Activated CD8-positive, alpha-beta memory T cell treated with anti-CD3 and anti-CD28 coated beads, Interleukin-2, amount 10 ng/mL, durations not matched to agents 7 days and 5 days (primary cell): ENCODE measurements at places on chromosomes 12 and 14. TPM values are rescaled to one million over a fixed set of nuclear protein-coding genes. Genes with fewer than 3 reads are reported as not detected.
A peak's percentile ranks its signal among the peaks of the same experiment; 100 is the strongest.

DNA sequence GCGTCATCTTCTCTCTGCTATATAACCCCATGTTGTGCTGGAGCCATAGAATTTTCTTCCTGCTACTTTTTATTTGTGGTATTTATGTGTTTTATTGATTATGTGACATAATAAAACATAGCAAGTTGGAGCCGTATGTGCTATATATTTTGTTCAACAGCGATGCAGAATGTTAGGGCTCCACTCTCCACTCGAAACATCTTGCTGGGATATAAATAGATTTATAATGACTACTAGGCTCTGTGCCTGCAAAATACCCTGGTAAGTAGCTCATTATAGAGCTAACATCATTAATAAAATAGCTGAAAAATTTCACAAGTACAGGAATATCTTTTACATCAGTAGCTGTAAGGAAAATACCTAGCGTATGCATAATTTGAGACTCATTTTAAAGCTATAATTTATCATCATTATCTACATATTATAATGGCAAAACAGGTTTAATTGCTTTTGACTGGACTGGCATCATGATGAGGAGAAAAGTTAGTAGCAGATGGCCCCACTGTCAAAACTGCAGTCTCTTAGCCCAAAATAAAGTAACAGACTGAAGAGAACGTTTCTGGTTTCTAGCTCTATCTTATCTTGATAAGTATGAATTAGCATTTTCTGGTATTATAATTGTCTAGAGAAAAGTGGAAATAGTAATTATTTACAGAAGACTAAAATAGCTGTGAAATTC, 263.0 kb downstream of the NEDD1 start:
- DNase-seq: no peak
- H3K27ac ChIP-seq: no peak overlapping the region
- peaks cover 3% of the 10 kb centered on the region for H3K27me3 ChIP-seq
- no peak overlapping the region for H3K4me3 ChIP-seq
- H3K4me1 ChIP-seq: no peaks in the 10 kb centered on the region

DNA sequence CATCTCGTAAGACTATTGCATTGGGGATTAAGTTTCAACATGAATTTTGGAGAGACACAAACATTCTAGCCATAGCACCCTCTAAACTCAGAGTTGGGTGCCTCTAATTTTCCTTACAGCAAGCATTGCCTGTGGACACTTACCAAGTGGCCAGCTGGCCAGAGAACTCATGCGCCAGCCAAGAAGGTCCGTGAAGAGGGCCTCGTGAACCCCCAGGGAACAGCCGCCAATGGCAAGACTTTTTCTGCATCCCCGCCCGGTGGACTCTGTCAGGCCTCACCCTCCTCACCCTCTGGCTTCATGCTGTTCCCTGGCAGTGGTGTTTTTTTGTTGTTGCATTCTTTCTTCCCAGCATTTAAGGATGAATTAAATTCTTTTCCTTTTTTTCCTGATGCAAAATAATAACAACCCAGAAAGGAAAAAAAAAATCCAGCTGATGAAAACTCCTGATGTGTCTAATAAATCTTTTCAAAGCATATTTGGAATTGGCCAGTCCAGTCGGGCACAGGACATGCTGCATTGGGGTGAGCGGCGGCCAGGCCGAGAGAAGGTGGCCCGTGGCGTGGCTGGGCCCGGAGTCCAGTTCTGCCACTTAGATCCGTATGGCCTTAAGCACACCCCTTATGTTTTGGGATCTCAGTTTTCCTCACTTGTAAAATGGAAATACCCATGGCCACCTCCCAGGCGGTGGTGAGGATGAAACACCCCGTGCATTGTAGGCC, 191.9 kb upstream of the DIO3 start:
- H3K27ac ChIP-seq: no peak overlapping the region
- H3K4me3 ChIP-seq: no peak overlapping the region
- no peaks in the 10 kb centered on the region for H3K36me3 ChIP-seq
- H3K4me1 ChIP-seq: no peaks in the 10 kb centered on the region
- H3K27me3 ChIP-seq: no peaks in the 10 kb centered on the region

Gene TMEM121
- total RNA-seq: 11.5 TPM

DNA sequence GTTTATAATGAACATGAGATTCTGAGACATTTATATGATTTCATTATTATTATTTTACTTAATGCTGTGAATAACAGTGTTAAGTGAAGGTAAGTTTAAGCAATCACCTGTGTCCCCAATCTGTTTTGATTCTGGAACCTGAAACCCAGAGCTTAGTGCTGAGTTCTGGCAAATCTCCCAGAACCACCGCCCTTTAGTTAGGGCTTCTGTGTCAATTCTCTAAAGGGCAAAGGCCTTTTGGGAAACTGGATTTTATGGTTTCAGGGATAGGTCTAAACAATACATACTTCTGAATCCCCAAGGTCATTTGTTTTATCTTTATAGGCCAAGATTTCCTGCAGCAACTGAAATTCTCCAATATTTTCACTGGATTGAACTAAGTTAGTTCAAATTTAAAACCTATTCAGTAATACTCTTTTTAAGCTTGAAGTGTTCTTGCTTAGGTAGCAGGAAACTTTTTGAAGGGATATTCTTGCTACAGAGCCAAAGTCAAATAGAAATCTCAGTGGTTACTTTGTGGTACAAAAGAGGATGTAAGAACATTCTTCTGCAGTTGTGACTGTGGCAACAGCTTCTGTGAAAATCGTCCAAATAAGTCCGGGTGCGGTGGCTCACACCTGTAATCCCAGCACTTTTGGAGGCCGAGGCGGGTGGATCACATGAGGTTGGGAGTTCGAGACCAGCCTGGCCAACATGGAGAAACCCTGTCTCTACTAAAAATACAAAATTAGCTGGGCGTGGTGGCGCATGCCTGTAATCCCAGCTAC, 10.0 kb upstream of the PKP2 start:
- H3K36me3 ChIP-seq: no peaks in the 10 kb centered on the region
- peak; percentile 48 for DNase-seq
- H3K27me3 ChIP-seq: peaks cover 16% of the 10 kb centered on the region
- H3K27ac ChIP-seq: no peak overlapping the region
- H3K4me3 ChIP-seq: no peak overlapping the region
- peaks cover 9% of the 10 kb centered on the region for H3K4me1 ChIP-seq

GRCh38 chr12:49201595-49202295, 12.9 kb upstream of the TUBA1A start:
- peaks cover 12% of the 10 kb centered on the region for H3K4me1 ChIP-seq
- DNase-seq: no peak
- H3K36me3 ChIP-seq: no peaks in the 10 kb centered on the region
- no peak overlapping the region for H3K4me3 ChIP-seq
- H3K27me3 ChIP-seq: peaks cover 22% of the 10 kb centered on the region

DNA sequence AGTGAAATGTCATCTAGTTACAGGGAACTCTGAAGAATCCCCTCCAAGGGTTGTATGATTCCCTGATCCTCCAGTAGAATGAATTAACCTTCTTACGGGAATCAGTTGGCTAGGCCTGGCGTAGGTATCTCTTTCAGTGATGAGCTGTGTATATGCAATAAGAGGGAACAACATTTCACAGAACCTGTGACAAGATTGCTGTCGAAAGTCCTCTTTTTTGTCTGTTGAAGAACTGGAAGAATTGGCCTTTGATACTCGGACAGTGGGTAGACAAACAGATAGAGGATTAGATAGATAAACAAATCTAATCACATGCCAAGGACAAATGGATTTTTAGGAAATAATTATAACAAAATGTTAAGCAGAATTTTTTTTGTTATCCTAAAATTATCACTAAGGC, 184.6 kb downstream of the MDGA2 start:
- no peaks in the 10 kb centered on the region for H3K27me3 ChIP-seq
- H3K36me3 ChIP-seq: no peaks in the 10 kb centered on the region
- no peak overlapping the region for H3K4me3 ChIP-seq
- no peaks in the 10 kb centered on the region for H3K4me1 ChIP-seq

Gene SERPINA6
- total RNA-seq: not detected

- H3K4me1 ChIP-seq: peaks cover 15% of the 10 kb centered on the region
- no peak overlapping the region for H3K27ac ChIP-seq
- DNase-seq: no peak
- H3K4me3 ChIP-seq: peak overlapping the region; percentile 77
- H3K36me3 ChIP-seq: no peaks in the 10 kb centered on the region
These were observed 1319.1 kb downstream of the TMEM121 start for GRCh38 chr14:106845286-106846087.

DNA sequence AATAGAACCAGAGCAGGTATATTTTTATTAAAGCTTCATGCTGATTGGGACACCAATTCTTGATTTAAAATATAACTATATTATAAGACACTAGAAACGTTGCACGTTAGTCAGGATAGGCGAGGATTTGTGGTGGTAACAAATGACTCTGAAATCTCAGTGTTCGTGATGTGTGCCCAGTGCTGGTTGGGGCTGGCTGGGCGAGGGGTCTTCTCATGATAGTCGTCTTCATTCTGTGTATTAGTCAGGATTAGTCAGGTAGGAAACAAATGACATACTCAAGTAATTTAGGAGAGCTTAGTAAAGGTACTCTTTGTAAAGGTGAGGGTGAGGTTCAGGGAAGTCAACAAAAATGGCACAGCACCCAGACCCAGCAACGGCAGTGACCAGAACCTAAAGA, 73.9 kb upstream of the HIF1A start:
- peaks cover 6% of the 10 kb centered on the region for H3K36me3 ChIP-seq
- H3K4me3 ChIP-seq: no peak overlapping the region
- H3K27ac ChIP-seq: no peak overlapping the region
- no peak for DNase-seq

DNA sequence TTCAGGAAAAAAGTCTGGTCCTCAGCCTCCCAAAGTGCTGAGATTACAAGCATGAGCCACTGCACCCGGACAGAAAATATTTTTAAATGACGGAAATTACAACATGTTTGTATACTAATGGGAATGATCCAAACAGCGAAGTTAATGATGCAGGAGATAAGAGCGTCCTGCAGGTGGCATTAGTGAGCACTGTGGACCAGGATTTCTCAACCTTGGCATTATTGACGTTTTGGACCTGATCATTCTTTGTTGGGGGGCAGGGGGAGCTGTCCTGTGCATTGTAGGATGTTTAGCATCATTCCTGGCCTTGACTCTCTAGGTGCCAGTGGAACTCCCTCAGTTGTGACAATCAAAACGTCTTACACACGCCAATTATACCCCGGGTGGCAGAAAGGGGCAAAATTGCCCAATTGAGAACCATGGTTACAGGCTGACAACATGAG, 34.1 kb downstream of the SCFD1 start:
- H3K36me3 ChIP-seq: peaks cover 17% of the 10 kb centered on the region
- H3K27ac ChIP-seq: no peak overlapping the region
- H3K4me3 ChIP-seq: no peak overlapping the region
- no peaks in the 10 kb centered on the region for H3K4me1 ChIP-seq

DNA sequence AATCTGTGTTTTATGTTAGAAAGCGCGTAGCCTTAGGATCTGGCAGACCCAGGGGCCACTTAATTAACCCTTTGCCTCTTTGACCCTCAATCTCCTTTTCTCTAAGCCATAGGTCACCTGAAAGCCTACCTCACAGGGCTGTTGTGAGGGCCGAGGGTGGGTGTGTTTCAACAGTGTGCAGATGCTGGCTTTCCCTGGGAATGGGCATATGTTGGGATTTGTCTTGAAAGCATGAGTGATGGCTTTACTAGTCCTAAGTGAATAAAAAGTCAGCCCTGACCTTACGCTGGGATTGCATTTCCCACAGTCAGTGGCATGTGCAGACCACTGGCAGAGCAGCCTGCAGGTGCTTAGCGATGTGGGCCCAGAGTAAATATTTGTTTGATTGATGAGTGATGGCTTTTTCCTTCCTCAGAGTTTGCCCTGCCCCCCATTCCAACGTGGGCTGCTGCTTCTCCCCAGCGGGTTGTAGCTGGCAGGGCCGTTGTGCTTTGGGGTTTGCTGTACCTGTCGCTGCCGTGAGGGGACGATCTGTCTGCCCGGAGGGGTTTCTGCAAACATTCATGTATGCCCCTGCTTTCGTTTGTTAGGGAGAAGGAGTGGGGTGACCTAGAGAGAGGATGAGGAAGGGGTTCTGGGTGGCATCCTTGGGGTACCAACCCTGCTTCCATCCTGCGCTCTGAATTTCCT, 31.5 kb downstream of the MEG3 start:
- DNase-seq: no peak
- H3K27me3 ChIP-seq: no peaks in the 10 kb centered on the region
- H3K4me1 ChIP-seq: no peaks in the 10 kb centered on the region
- no peak overlapping the region for H3K27ac ChIP-seq
- H3K4me3 ChIP-seq: no peak overlapping the region

Gene IPO4
- total RNA-seq: 54.9 TPM

Gene PRICKLE1
- 0.61 TPM for total RNA-seq

- DNase-seq: no peak
- H3K4me1 ChIP-seq: peaks cover 6% of the 10 kb centered on the region
- H3K4me3 ChIP-seq: no peak overlapping the region
- no peak overlapping the region for H3K27ac ChIP-seq
- no peaks in the 10 kb centered on the region for H3K27me3 ChIP-seq
These were observed 28.8 kb downstream of the YEATS4 start for GRCh38 chr12:69388371-69388770.

DNA sequence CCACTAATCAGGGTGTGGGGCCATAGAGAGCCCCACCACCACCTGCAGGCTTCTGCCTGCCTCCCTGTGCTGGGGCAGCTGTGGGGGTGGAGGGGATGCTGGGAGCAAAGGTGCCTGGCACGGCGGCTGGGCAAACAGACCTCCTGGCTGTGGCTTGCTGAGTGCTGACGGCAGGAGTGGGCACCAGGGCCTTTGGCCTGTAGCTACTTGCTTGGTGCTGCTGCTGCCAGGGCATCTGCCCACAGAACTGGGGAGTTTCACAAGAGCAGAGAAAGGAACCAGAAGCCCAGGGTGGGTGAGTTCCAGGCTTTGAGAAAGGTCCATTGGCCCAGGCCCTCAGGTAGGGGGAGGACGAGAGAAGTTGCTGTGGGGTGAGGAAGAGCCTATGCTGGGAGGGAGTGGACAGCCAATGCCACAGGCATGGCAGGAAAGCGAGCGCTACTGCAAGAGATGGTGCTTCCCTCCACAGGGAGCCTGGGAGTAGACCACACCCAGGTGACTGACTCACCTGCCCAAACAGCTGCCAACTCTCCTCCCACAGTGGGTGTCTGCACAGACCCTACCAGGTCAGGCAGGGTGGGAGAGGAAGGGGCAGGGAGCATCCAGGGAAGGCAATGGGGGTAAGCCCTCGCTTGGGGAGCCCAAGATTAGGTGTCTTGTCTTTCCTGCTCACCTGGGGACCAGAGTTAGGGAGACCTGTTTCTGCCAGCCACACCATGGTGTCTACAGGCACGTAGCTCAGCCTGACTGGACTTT, 39.0 kb upstream of the HDAC7 start:
- no peaks in the 10 kb centered on the region for H3K27me3 ChIP-seq
- H3K4me1 ChIP-seq: peaks cover 42% of the 10 kb centered on the region
- no peak overlapping the region for H3K4me3 ChIP-seq
- DNase-seq: no peak
- H3K36me3 ChIP-seq: peaks cover 37% of the 10 kb centered on the region
- no peak overlapping the region for H3K27ac ChIP-seq
